ENCODE measurements at places on chromosomes 7 and 10. TPM values are rescaled to one million over a fixed set of nuclear protein-coding genes. Genes with fewer than 3 reads are reported as not detected.

- peak; percentile 92 for DNase-seq
These were observed 19.9 kb downstream of the CPA1 start for GRCh38 chr7:130400120-130400572.

DNA sequence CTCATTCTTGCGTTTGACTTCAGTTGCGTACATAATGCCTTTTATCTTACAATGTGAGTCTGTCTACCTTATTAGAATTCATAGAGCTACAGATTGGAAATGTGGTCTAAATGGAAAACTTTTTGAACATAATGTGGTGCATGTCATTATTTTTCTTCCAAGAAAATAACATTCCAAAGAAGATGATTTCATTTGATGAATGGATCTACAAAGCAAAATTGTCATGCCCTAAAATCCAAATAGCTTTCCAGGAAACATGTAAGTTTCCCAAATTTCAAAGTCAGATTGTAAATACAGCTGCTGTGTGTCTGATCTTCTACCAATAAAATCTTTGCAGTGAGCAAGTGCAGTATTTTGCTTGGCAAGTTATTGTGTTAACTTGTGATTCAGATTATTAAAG, 101.8 kb upstream of the FZD8 start:
- peak; percentile 5 for DNase-seq

DNA sequence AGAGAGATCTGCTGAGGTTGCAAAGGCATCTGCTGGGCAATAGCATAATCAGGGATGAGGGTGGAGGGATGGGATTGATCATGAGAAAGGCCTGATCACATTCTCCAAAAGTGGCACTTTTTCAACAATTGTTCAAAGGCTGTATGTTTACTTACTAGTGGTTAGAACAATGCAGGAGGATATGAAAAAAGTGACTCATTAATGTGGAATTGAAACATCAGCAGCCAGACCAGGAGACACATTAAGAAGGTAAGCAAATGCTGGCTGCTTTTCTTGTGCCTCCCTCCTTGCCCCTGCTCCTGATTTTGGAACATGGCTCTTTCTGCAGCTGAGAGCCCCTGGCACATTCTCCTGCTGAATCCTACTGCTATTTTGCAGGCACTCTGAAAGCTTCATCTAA, 63.5 kb downstream of the FAM204A start:
- DNase-seq: no peak

The TAS2R4 gene
- total RNA-seq: 3.1 TPM

GRCh38 chr10:110508806-110509544, 11.3 kb downstream of the DUSP5 start:
- no peak for DNase-seq

The RNF32 gene
- 0.89 TPM for total RNA-seq

DNA sequence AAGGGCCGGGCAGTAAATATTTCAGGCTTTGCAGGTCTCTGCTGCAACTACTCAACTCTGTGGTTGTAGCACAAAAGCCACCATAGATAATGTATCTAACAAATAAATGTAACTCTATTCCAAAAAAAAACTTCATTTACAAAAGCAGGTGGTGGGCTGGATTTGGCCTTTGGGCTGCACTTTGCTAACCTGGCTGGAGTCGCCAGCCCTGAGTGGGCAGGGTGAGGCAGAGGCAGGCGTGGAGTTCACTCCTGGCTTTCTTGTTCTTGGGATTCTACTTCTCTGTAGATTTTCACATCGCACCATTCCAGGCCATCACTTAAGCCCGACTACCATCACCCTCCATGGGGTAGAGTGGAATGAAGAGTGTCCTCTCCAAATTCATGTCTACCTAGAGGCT, 367.6 kb upstream of the MGMT start:
- DNase-seq: no peak

- DNase-seq: peak; percentile 58
These were observed 7.0 kb downstream of the CALY start for GRCh38 chr10:133329491-133330202.

DNA sequence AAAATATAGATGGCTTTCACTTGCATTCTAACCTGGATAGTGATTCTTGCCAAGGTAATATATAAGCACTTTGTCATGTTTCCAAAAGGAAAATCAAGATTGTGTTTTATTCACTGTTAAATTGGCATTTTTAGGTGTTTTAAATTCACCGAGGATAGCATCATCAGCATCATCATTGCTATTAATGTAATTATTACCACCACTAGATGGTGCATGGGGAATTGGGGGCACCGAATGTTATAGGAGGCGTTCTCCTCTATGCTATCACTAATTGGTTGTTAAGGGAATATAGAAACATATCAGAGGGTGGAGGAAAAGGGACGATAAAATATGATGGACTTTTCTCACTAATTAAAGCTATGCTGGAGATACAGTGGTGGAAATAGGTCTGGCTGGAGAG, 95.5 kb downstream of the CELF2 start:
- DNase-seq: no peak

The PAPSS2 gene
- total RNA-seq: 7.2 TPM

The ITPRID1 gene
- total RNA-seq: 1.8 TPM

- DNase-seq: no peak
These were observed 47.7 kb downstream of the RASGEF1A start for GRCh38 chr10:43218951-43219837.

The CXCL12 gene
- 107 TPM for total RNA-seq

Data from skin of body (tissue), 3 donors.